Type B pancreatic cell (in vitro differentiated cells): ENCODE measurements at places on chromosomes 4 and X.
A peak's percentile ranks its signal among the peaks of the same experiment; 100 is the strongest.

- no peak for DNase-seq
Observed at GRCh38 chrX:103360916-103361315, 4.6 kb downstream of the TCEAL9 start.

DNA sequence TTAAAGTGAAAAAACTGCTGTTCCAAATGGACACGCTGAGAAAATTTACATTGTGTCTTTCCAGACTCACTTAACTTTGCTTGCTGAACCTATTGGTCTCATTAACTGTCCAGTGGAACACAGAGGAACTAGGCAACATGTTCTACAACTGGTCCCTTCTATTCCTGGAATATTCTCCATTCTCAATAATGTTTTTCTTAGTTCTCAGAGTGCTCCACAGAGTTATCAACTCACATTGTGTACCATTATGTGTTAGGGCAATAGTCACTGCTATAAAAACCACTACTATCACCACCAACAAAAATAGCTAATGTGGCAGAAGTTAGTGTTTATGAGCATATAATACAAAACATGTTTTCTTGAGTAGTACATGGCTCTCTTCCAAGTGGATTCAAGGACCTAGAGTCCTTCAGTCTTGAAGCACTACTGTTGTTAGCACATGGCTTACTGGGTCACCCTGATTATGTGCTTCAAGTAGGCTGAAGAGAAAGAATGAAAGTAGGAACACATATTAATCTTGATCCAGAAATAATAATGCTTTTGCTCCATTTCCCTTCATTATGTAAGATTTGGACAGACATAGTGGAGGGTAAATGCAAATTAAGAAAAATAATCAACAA is 865.3 kb upstream of the HS3ST1 start:
- DNase-seq = no peak

DNA sequence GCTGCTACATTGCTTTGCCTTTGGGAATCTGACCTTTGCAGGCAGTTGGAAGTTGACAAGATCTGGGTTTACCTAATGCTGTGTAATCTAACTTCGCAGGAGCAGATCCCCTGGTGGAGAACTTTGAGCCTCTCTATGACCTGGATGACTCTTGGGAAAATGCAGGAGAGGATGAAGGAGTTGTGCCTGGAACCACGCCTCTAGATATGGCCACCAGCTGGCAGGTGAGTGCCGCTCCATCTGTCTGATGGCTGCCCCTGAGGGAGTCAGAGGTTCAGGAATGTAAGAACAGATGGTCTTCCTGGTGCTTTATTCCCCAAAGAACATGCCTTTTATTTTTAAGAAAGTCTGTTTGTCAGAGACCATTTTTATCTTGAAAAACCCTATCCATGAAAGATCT is 109.3 kb downstream of the NFKB1 start:
- DNase-seq = no peak

- DNase-seq = no peak
Observed at GRCh38 chrX:13365161-13365560, 45.3 kb upstream of the ATXN3L start.

DNA sequence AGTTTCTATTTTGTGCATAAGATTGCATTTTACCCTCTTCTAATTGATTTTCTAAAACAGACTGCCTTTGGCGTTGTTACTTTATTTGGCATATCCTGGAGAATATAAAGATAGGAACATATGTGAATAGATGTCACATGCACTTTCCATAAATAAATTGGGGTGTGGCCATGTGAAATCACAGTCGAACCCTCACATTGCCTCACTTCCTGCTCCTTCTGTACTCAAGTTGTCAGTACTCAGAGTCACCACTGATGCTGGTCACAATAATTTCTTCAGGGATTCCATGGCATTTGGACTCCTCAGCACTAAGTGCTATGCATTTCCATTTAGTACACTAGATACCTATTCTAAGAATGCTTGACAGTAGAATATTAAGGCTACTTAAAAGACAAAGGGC is 1.4 kb upstream of the EMCN start:
- no peak for DNase-seq

- DNase-seq = no peak
Observed at GRCh38 chrX:20218836-20219505, 47.7 kb downstream of the RPS6KA3 start.

GRCh38 chr4:73250642-73251041 is 8.0 kb downstream of the ANKRD17 start:
- no peak for DNase-seq

GRCh38 chr4:143438710-143439109 is 74.8 kb upstream of the SMARCA5 start:
- no peak for DNase-seq

- DNase-seq = no peak
Observed at GRCh38 chrX:119692191-119693039, 553 bp downstream of the SEPTIN6 start.

DNA sequence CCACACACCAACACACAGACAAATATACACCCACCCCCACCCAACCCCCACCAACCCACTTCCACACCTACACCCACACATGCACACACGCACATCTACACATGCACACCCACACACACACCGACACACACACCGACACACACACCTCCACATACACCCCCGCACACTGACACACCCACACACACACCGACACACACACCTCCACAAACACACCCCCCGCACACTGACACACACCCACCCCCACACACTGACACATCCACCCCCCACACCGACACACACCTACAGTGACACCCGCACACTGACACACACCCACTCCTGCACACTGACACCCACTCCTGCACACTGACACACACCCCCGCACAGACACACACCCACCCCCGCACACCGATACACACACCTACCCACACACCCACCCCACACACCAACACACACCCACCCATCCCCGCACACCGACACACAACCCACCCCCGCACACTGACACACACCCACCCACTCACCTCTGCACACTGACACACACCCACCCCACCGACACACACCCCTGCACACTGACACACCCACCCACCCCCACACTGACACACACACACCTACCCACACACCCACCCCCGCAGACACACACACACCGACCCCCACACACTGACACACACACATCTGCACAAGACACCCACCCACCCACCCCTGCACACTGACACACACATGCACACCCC is 31.1 kb downstream of the FGFRL1 start:
- no peak for DNase-seq

- no peak for DNase-seq
Observed at GRCh38 chrX:3514996-3515395, 168.5 kb upstream of the MXRA5 start.

DNA sequence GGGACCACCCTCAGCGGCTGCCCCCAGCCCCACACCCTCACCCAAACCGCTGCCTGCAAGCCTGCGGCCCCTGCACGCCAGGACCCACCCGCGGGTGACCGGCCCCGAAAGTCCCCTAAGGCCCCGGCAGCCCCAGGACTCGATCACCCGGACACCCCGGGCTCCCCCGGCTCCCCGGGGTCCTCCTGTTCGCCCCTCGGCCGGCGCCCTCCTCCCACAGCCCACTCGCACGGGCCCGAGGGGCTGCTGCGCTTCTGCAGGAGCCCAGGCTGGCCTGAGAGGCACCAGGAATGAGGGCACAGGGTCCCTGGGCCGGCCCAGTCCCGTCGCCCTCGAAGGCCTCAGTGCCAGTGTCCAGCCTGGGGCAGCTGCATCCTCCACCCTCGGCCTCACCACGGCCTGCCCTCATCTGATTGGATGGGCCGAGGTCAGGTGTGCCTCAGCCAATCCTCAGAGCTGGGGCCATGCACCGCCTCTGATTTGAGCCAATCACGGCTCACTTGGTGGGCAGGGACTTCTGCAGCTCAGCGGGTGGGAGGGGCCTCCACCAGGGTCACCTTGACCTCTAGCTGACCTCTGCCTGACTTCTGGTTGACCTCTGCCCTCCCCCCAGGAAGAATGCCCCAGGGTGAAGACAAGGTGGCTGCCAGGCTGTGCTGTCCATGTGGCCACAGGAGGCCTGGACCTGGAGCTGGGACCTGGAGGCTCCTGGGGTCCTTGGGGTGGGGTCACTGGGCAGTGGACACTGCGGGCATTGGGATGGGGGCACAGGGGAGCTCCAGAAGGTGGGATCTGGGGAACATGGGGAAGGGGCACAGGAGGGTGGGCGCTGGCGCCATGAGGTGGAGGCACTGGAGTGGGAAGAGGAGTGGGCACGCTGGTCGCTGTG is 97.6 kb upstream of the NKX1-1 start:
- peak; percentile 67 for DNase-seq
